ENCODE measurements at places on chromosomes 11 and 22.
A peak's percentile ranks its signal among the peaks of the same experiment; 100 is the strongest.

GRCh38 chr11:126537492-126537891, 182.0 kb downstream of the ST3GAL4 start:
- no peak for DNase-seq

GRCh38 chr22:37258753-37259401, 14.8 kb upstream of the RAC2 start:
- DNase-seq, result no peak

DNA sequence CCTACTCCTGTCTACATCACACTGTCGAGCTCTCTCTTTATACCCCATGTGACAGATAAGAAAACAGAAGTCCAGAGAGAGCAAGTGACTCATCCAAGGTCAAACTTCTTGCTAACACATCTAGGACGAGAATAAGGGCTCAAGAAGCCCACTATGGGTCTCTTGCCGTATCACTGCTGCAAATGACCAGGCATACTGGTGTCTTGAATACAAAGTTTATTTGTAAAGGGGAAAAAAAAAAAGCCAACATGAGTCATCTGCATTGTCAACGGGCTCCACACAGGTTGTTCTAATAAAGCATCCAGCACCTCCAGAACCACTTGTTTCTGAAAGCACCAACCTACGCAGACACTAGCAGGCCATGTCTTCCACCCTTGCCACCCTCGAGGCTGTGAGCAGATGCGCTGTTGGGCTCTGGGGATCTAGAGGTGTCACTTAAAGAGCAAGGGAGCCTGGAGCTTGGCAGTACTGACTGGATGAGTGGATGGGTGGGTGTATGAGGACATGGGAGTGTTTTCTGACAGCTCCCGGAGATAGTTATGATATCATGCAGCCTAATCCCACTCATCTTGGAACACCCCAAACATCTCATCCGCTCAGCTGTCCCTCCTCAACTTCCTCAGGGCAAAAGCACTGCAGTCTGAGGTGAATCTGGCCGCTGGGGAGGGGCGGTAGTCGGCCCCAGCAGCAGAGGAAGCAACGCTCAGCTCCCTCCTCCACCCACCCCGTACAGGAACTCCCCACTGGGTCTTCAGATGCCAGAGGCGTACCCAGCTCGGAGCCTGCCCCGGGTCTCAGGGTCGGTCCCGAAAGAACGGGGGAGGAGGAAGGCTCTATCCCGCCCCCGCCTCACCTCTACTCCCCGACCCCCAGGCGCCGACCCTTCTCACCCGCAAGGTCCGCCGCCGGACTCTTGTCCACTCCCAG, 1.0 kb downstream of the SMCO4 start:
- DNase-seq, result peak; percentile 62

- DNase-seq, result no peak
Measured at GRCh38 chr11:70819022-70819421, 420.7 kb downstream of the CTTN start.

DNA sequence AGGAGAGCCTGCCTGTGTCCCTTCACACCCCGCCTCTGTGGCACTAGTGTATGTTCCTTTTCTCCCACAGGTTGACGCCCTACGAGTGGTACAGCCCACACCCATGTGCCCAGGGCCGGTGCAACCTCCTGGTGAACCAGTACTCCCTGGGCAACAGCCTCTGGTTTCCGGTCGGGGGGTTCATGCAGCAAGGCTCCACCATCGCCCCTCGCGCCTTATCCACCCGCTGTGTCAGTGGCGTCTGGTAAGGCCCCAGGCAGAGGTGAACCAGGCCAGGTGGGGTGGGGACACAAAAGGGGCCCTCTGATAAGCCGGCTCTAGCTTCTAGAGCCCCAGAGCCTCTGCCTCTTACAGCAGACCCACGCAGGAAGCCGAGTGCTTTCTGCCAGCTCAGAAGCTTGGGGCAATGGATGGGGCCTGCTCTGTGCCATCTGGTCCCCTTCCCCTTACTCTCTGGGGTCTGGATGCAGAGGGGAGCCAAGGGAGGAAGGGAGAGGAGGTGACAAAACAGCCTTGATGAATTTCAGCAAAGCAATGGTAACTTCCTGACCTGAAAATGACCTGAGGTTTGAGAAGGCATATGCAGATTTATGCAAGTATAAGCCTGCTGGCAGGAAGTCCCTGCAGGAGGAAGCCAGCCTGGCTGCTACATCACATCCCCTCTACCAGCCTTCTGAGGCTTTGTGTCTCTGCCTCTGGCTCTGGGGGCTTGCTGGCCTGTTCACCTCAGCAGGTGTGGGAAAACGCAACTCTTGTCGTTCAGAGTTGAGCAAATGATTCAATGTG, 67.0 kb upstream of the TBCEL start:
- no peak for DNase-seq

GRCh38 chr11:113881856-113882255, 6.5 kb upstream of the USP28 start:
- peak; percentile 55 for DNase-seq

- no peak for DNase-seq
Measured at GRCh38 chr11:128909438-128910125, 18.4 kb downstream of the KCNJ5 start.

DNA sequence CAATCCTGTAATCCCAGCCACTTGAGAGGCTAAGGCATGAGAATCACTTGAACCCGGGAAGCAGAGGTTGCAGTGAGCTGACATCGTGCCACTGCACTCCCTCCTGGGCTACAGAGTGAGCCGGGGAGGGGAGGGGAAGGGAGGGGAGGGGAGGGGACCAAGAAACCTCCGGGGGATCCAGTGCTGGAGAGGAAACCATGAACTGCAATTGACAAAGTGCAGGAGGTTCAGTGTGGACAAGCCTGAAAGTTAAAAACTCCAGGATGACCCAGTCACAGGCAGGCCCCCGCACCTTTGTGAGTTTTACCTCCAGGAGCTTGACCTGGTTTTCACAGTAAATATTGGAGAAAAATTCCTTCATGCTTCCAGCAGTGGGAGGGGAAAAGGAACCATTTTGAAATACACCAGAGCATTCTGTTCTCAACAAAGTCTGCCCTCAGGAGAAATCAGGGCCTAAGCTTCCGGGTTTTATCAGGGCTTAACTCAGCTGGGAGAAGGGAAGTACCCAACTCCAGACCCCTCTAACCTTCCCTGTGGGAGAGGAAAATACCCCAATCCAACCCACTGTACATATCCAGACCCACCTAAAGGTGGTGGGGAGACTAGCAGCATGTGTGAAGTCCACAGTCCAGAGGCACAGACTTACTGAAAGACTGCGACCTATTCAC, 15.5 kb upstream of the ZFTA start:
- no peak for DNase-seq

- no peak for DNase-seq
Measured at GRCh38 chr11:47261291-47261800, 3.5 kb downstream of the NR1H3 start.

GRCh38 chr22:46614025-46614931, 5.9 kb upstream of the GRAMD4 start:
- DNase-seq, result no peak

- DNase-seq, result peak; percentile 88
Measured at GRCh38 chr22:49929211-49929979, 11.0 kb downstream of the CRELD2 start.

DNA sequence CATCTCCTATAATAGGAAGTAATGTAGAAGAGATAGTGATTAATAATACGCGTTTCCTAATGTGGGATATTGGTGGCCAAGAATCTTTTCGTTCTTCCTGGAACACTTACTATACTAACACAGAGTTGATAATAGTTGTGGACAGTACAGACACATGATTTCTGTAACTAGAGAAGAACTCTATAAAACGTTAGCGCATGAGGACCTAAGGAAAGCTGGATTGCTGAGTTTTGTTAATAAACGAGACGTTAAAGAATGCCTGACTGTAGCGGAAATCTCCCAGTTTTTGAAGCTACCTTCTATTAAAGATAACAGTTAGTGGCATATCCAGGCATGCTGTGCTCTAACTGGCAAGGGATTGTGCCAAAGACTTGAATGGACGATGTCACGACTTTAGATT, 83.3 kb downstream of the GGT1 start:
- DNase-seq, result no peak

- no peak for DNase-seq
Measured at GRCh38 chr11:44823868-44824267, 97.1 kb downstream of the TSPAN18 start.
